ENCODE measurements at places on chromosomes 1 and 21. TPM values are rescaled to one million over a fixed set of nuclear protein-coding genes. Genes with fewer than 3 reads are reported as not detected.

The YBX1 gene
- total RNA-seq = 372 TPM

GRCh38 chr1:172360511-172360910 is 60.0 kb upstream of the C1orf105 start:
- no peak for DNase-seq

- no peak for DNase-seq
These were observed 1.7 kb downstream of the PKNOX1 start for GRCh38 chr21:42975886-42976608.

DNA sequence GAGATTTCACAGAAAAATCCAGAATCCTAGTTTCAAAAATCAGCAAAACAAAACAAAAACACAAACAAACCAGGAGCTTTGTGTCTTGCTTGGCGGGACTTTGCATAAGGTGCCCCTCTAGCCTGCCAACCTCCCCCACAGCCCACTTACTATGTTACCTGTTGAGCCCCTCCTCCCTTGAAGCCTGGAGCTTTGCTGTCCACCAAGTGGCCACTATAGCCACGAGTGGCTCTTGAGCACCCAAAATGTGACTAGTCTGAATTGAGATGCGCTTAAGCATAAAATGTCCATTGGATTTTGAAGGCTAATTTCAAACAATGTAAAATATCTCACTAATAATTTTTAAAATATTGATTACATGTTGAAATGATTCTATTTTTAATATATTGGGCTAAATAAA is 12.2 kb downstream of the TFAP2E start:
- DNase-seq = no peak

- DNase-seq = no peak
These were observed 14.8 kb downstream of the IBA57 start for GRCh38 chr1:228180271-228180958.

GRCh38 chr1:14970115-14970798 is 183.3 kb upstream of the TMEM51 start:
- DNase-seq = no peak

- no peak for DNase-seq
These were observed 32.3 kb downstream of the BCAS2 start for GRCh38 chr1:114549137-114549536.

DNA sequence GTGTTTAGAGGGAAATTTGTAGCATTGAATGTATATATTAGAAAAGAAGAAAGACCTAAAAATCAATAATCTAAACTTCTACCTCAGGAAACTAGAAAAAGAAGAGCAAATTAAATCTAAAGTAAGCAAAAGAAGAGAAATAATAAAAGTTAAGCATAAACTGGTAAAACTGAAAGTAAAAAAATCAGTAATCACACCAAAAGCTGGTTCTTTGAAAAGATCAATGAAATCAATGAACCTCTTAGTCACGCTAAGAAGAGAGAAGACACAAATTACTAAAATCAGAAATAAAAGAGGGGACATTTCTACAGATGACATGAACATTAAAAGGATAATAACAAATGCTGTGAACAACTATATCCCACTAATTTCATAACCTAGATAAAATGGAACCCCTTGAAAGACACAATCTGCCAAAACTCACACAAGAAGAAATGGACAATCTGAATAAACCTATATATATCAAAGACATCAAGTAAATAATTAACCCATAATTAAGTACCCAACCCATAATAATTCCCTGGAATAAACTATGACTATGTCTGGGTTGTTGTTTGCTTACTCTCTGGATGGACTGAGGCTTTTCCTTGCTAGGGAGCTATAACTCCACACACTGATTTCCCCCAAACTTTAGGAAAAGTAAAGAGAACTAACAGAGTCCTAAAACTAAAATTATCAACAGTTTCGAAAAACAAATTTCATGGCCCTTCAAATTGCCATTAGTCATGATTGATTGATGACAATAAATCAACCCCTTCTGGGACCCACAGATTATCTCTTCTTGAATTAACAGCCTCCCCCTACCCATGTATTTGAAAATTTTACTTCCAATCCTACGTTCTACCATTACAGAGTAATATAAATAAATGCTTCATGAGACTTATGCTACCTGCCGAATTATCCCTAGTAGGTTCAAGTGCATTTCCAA is 2.8 kb upstream of the CDC73 start:
- no peak for DNase-seq

DNA sequence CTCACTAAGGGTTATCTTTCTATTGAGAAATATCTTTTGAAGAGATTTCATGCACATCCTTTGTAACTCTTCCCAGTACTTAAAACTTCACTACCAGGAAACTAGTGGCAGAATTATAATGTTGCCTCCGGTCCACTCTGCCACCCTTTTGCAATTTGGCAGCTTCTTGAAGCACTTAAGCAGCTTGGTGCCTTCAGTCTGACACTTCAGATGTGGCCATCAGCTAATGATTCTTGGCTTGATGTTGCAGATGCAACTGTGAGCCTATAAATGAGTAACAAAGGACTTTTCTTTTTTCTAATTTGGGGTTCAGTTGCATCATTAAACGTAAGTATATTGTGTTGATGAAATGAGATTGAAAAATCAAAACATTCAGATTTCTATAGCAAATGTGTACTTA is 187.5 kb upstream of the C21orf91 start:
- no peak for DNase-seq

DNA sequence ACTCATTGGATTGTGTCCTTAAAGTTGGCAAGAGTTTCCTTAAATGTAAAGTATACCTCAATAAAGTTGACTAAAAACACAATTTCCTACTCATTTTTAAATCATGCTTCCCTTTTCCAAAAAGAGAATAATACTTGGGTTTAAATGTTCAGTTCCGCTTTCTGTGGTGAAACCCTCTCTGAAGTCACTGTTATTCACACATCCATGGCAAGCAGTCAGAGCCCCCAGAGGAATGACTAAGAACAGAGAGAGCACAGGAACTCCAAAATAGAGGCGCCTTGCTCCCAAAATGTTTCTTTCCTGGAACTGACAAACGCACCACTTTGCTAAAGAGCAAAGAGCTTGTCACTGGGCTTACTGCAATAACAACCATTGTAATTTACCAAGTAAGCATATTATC is 142.5 kb downstream of the TIAM1 start:
- no peak for DNase-seq

DNA sequence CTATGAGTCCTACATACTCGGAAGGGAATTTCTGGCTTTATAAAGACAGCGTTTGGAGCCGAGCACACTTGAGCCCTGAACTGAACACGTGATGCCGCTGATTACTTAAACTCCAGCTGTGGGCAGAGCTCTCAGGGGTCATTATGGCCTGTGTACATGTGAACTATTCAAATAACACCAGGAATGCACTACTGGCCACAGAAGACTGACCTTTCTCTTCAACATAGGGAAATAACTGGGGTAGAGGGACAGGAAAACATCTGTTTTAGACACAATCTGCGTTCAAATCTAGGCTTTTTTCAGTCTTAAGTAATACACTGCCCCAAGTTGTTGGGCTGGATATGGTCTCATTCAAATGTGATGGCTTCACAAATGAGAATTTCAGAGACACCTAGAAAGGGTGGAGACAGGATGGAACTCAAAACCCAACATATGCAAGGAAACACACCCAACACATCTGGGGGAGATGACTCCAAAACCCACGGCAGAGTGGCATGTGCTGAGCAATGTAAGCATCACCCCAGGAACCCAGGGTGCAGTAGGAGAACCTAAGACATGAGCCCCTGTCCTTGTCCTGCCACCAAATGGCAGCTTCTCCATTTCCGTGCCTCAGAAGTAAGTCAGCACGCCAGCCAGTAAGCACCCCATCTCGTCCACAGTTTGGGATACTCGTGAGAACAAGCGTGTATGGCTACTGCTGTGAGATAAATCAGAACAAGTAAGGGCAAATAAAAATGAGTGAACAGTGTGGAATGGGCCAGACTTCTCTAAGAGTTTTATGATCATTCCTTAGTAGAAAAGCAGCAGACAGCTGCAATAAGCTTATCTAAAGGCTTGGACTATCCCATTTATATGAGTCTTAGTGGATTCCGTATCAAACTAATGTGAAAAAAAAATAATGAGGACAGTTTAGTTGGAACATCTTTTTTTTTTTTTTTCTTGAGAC is 24.9 kb downstream of the NID1 start:
- DNase-seq = no peak

The SPRR2E gene
- total RNA-seq = not detected

GRCh38 chr1:237884237-237884636 is 6.5 kb downstream of the ZP4 start:
- DNase-seq = no peak

DNA sequence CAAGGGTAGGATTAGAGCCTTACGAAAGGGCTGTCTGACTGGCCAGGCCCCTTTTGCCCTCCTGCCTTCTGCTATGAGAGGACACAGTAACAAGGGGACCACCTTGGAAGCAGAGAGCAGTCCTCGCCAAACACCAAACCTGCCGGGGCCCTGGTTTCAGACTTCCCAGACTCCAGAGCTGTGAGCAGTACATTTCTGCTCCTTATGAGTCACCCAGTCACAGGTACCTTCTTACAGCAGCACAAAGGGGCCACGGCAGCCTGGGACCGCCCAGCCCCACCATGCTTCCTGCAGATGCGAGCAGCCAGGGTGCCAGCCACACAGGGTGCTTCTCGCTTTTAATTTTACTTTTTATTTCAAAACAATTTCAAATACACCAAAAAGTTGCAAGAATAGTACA is 17.2 kb upstream of the POFUT2 start:
- no peak for DNase-seq

DNA sequence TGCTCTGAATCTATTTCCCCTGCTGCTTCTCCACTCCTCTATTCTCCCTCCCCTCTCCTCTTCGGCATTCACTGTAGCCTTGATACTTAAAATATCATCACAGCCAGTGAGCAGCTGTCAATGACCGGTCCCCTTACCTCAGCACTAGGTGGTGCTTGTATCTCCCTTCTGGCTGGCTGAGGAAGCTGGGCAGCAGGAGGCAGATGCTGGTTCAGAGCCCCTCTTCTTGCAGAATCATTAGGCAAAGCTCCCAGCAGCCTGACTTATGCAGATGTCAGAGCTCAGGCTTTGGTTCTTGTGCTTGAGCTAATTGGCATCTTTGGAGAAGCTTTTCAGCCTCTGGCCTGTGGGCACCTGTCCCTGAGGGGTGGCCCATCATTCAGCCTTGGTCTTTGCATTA is 31.9 kb upstream of the KCNA2 start:
- DNase-seq = no peak

DNA sequence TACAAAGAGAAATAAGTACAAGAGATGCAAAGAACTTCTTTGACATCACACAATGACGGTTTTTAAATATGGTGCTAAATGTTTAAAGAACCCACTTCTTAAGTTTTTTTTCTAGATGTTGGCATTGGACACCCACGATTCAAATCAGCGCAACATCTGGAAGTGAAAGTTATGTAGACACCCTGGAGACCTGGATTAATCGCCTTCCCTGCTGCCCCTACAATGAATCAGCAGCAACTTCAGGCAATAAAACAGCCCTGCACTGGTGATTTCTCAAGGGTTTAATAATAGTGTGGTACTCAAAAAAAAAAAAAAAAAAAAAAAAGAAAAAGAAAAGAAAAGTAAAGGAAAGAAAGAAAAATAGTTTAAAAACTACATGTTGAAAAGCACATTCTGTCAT is 248.3 kb downstream of the NUF2 start:
- no peak for DNase-seq

DNA sequence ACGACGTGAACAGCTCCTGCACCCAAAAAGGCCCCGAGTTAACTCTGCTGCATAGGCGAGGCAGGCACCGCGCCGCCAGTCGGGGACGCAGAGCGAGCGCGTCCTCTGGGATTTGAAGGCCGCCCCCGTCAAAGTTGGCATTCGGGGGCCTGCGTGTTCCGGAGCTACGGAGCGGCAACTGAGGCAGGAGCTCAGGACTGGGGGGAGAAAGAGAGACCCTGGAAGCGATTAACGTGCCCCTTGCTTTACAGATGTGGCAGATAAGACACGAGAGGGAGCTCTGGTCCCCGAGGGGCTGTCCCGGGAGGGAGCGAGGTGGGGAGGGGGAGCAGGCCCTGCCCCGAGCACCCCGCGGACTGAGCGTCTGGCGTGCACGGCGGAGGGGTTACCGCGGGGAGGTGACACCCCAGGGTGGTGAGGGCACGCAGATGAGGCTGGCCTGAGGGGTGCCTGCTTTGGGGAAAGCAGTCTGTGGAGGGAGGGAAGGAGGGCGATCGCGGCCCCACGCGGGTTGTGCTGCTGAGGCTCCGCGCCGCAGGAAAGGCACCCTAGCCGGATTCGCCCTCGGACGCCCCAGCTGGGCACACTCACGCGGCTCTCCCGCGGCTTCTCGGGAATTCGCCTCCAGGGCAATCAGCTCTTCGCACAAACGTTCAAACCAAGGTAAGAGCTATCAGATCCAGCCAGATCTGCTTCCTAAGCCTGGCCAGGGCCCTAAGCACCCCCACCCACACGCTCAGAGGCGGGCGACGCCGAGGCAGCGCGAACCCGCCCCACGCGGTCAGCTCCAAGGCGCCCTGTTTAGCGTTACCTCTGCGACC is 26.5 kb downstream of the ACTA1 start:
- DNase-seq = no peak

The RAB3B gene
- not detected for total RNA-seq

DNA sequence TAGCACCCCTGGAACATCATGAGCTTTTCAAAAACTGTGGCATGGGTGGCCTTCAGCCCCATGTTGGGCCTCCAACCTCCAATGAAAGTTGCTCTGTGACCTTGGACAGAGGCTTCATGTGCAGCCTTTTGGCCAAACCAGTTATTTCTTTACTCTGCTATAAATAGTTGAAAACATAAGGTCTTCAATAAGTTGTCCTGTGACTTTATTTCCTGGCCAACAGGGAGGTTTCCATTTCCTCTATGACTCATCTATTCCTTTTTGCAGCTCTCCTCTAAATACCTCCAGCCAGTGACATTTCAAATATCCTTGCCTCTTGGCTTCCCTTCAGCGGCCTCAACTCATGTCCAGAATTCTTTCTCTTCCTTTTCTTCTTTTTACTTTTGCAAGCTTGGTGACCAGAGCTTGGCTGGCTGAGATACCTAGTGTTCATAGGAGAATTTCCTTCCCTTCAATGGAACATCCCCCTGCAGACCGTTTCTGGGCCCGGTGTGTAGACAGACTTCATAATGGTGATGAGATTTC is 22.7 kb upstream of the TRIM67 start:
- DNase-seq = no peak

The CNR2 gene
- 0.13 TPM for total RNA-seq

DNA sequence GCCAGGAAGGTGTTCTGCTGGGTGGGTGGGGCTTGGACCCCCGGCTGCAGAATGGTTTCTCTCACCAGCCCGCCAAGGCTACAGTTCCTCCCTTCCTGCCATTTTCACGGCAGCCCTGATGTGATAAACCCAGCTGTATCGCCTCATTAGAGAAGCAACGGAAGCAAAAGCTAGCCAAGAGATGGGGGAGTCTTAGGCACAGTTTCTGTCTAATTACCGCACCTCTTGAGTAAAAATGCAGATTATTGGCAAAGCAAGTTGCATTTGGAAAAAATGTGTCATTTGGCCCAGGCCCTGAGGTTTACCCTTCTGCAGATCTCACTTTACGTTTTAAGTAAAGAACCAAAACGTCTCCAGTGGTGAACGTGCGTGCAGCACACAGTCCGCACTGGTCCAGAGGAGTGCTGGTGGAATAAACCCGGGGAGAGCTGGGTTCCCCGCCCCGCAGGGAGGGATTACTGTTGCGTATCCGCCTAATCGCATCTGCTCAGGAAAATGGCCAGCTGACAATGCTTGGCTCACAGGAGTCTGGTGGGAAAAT is 109.9 kb downstream of the GALNT2 start:
- no peak for DNase-seq
